Stimulated activated CD4-positive, alpha-beta T cell treated with anti-CD3 and anti-CD28 coated beads, Interleukin-1b, Interleukin-23, amount 100 ng/mL, for 48 hours (primary cell): ENCODE measurements at places on chromosomes 5 and 9.

DNA sequence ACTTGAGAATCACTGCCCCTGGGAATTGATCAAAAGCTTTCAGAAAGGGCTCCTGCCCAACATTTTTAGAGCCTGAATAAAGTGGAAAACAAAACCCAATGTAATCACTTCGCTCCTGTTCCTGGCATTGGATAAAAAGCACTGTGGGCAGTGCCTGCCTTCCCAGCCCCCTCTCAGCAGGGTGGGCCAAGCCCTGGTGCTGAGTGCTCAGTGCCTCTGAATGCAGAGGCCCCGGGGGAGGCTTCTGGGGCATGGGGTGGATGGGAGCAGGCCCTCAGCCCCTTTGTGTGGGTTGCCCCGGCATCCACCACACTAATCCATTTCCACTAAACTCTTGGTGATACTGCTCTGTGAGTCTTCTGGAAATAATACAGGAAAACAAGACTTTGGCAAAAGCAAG, 55.6 kb downstream of the CFAP90 start:
- DNase-seq = no peak

DNA sequence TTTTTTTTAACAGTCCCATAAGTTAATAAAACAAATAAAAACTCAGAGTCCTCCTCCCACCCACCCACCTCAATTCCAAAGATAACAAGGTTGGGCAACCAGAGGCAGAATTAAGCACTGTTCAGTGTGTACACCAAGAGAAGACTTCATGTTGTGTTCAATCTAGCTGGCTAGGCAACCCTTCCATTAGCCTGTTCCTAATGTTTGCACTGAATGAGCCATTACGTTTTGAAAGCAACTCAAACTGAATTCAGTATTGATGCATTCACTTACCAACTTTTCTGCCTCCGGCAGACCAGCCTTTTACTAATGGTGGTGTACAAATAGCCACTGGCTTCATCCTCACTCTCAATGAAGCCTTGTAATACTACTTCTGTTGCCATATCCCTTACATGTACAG, 47.5 kb downstream of the PBX3 start:
- DNase-seq = no peak

GRCh38 chr5:88539693-88540365, 271.2 kb upstream of the TMEM161B start:
- DNase-seq = no peak

- DNase-seq = no peak
Measured at GRCh38 chr9:122941582-122942234, 888 bp downstream of the RABGAP1 start.

GRCh38 chr5:173780235-173781234, 107.6 kb upstream of the CPEB4 start:
- no peak for DNase-seq

DNA sequence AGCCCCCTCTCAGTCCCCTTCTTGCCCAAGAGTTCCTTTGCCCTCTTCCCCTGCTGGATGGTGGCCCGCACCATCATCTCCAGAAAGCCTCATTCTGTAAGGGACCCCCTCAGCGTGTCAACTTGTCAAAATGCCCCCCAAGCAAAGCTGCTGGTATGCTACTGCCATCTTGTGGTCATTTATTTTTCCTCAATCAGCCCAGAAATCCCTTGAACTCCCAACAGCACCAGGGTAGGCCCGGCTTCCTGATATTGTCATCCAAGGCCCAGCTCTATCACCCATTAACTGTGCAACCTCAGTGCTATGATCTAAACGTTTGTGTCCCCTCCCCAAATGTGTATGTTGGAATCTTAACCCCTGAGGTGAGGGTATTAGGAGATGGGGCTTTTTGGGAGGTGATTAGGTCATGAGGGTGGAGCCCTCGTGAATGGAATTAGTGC, 53.2 kb upstream of the FBXW11 start:
- DNase-seq = no peak

GRCh38 chr9:96585426-96585825, 34.2 kb downstream of the CDC14B start:
- no peak for DNase-seq

GRCh38 chr5:6449465-6450158, 953 bp downstream of the UBE2QL1 start:
- DNase-seq = no peak

GRCh38 chr5:83895860-83896259, 175.2 kb upstream of the HAPLN1 start:
- no peak for DNase-seq

- no peak for DNase-seq
Measured at GRCh38 chr5:50501491-50502228, 60.6 kb upstream of the EMB start.
